Kidney epithelial cell (primary cell): ENCODE measurements at places on chromosomes 1 and 21. TPM values are rescaled to one million over a fixed set of nuclear protein-coding genes. Genes with fewer than 3 reads are reported as not detected.

The TNFRSF18 gene
- 0.67 and 2.1 TPM in 2 replicates for total RNA-seq

The RIPPLY3 gene
- 0.48 and 0.92 TPM in 2 replicates for total RNA-seq

The EVA1C gene
- 0.54 and 1.1 TPM in 2 replicates for total RNA-seq

The PYHIN1 gene
- not detected in 2 replicates for total RNA-seq

The VHLL gene
- not detected in 2 replicates for total RNA-seq

The CPTP gene
- total RNA-seq: 44.3 and 59.5 TPM in 2 replicates

The CHI3L2 gene
- 3.2 and 7.5 TPM in 2 replicates for total RNA-seq

The PEAR1 gene
- 10.3 and 17.1 TPM in 2 replicates for total RNA-seq

The PLPPR4 gene
- under 0.01 TPM in 1 of 2 replicates, not detected in the other for total RNA-seq

The ITLN1 gene
- not detected in 2 replicates for total RNA-seq

The NFASC gene
- total RNA-seq: 1.2 and 1.6 TPM in 2 replicates

The NPPA gene
- total RNA-seq: not detected in 2 replicates

The RAB42 gene
- total RNA-seq: 9.6 and 13.5 TPM in 2 replicates

The KLF17 gene
- total RNA-seq: not detected in 2 replicates

The ZMYM4 gene
- 30.3 and 35.1 TPM in 2 replicates for total RNA-seq

The GUK1 gene
- total RNA-seq: 302 and 377 TPM in 2 replicates

The TFF3 gene
- 0.17 and 0.21 TPM in 2 replicates for total RNA-seq

The RUNX1 gene
- total RNA-seq: 41.7 and 43.0 TPM in 2 replicates

The B4GALT3 gene
- total RNA-seq: 39.4 and 45.7 TPM in 2 replicates

The SPOCD1 gene
- 29.4 and 31.8 TPM in 2 replicates for total RNA-seq
